Globus pallidus (tissue), 1 donor: ENCODE measurements at places on chromosomes 4 and X.

DNA sequence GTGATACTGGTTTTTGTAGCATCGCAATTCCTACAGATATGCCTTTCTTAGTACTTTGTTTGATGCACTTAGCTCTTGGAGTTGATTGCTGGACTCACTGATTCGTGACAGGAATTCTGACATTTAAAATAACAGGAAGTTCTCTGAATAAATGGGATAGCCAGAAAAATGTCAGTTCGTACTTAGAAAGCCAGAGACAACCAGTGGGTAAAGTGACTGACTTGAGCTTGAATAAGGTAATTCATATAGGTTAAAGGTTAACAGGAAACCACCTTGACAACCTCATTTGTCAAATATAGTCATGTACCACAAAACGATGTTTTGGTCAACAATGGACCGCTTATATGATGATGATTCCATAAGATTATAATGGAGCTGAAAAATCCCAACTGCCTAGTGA is 181.4 kb downstream of the RPA4 start:
- no peak for DNase-seq

GRCh38 chr4:153205757-153206156 is 1.5 kb downstream of the TRIM2 start:
- no peak for DNase-seq

GRCh38 chrX:32448945-32449344 is 762.4 kb downstream of the DMD start:
- no peak for DNase-seq

- DNase-seq: peak; percentile 75
These were observed 3.0 kb downstream of the LINC00632 start for GRCh38 chrX:140712413-140713173.

DNA sequence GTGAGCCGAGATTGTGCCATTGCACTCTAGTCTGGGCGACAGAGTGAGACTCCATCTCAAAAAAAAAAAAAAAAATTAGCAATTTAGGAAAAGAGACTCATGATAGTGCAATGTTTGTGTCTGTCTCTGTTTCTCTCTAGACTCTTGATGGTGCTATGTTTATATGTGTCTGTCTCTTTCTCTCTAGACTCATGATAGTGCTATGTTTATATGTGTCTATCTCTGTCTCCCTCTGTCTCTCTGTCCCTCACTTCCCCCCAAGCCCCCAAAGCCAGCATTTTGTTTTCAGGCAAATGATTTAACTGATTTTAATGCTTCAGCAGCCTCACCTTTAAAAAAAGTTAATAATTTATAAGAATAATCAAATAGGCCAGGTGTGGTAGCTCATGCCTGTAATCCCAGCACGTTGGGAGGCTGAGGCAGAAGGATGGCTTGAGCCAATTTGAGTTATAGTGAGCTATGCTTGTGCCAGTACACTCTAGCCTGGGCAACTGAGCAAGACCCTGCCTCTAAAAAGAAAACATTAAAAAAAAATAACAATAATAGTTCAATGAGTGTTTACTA is 6.9 kb downstream of the MOB1B start:
- no peak for DNase-seq

- no peak for DNase-seq
These were observed 203.6 kb downstream of the ARHGEF9 start for GRCh38 chrX:63581398-63581797.

DNA sequence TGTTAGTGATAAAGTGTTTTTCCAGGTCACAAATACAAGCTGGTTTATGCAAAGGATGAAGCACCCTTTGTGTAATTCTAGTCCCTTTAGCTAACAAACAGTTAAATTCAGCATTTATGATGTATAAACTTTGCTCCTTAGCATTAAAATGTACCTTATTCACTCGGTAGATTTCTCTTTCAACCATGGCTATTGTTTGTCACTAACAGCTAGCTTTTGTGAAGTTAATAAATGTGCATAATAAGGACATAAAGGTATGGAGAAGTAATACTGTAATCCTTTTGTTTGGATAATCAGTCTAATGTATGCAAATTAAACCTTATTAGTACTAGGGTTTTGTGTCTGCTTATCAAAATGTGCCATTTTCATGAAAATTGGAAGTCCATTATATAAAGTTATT is 34.2 kb upstream of the ARX start:
- no peak for DNase-seq

GRCh38 chrX:149453030-149453429 is 52.1 kb downstream of the IDS start:
- DNase-seq: no peak

- no peak for DNase-seq
These were observed 98.0 kb upstream of the NDP start for GRCh38 chrX:44071070-44071645.

GRCh38 chrX:13307041-13307440 is 12.8 kb downstream of the ATXN3L start:
- no peak for DNase-seq

- no peak for DNase-seq
These were observed 194.2 kb upstream of the C1QTNF7 start for GRCh38 chr4:15233626-15234025.

DNA sequence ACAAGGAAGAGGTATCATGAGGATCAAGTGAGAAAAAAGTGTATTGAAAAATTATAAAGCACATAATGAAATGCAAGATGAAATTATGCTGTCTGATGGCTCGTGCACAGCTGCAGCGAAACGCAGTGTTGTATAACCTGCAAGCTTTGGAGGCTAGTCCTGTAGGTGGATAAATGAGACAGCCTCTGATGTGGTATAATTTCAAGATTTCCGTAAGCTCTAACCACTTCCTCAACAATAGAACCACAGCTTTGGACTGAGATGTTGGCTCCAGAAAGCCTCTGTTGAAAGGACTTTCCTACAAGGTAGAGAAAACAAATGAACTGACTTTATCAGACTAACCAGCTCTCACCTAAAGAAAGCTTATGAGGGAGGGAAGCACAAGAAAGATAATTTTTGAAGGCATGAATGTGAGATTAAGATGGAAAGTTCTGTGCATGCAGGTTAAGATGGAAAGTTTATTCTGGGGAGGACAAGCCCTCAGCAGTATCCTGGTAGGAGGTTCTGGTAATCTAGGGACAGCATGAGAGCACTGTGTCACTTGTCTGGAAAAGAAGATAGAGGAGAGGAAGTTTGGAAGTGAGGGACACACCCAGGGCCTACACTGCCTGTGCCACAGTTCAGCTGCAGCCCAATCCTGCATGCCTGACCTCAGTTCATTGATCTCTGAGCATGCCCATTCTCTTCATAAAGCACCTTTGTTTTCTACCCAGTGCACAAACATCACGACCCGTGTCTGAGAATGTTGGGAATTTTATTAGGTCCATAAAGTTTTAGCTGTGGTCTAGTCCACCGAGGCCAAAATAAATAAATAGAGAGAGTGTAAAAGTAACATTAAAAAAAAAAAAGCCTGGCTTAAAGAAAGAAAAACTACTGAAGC is 161.5 kb upstream of the SFRP2 start:
- no peak for DNase-seq

DNA sequence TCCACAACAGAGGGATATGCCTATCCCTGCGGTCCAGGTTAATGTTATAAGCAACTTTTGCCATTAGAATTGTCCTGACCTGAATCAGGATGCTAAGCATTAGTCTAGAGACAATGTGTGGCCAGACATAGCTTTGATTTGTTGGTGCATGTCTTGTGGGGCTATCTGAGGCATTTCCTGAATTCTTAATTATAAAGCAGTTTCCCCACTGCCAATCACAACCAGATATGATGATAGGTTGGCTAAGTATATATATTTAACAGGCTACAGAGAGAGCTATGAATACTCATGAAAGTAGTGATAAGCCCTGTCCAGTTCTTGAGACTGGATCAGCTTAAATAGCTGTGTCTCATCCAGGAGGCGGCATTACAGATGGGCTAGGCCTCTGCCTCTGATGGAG is 37.8 kb upstream of the ZNF81 start:
- no peak for DNase-seq

- DNase-seq: peak; percentile 40
These were observed 60.5 kb upstream of the TRIM2 start for GRCh38 chr4:153143527-153144348.

- no peak for DNase-seq
These were observed 45.6 kb downstream of the FHL1 start for GRCh38 chrX:136192839-136193414.

- no peak for DNase-seq
These were observed 548 bp downstream of the NEUROG2 start for GRCh38 chr4:112515198-112516065.
